ENCODE measurements at places on chromosomes 2 and 18.

GRCh38 chr2:181517685-181518301 lies 60.6 kb downstream of the ITGA4 start:
- no peak for DNase-seq

DNA sequence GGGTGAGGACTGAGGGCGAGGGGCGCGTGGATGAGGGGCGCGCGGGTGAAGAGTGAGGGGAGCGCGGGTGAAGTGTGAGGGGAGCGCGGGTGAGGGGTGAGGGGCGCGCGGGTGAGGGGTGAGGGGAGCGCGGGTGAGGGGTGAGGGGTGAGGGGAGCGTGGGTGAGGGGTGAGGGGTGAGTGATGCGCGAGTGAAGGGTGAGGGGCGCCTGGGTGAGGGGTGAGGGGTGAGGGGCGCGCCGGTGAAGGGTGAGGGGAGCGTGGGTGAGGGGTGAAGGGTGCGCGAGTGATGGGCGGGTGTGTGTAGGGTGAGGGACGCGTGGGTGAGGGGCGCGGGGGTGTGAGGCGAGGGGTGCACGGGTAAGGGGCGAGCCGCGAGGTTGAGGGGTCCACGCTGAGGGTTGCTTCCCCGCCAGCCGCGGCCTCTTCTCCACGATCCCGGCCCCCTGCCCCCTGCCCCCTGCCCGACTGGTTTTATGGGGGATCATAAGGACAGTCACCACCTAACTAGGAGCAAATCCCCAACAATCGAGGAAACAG lies 1.1 kb upstream of the SLC66A2 start:
- no peak for DNase-seq

DNA sequence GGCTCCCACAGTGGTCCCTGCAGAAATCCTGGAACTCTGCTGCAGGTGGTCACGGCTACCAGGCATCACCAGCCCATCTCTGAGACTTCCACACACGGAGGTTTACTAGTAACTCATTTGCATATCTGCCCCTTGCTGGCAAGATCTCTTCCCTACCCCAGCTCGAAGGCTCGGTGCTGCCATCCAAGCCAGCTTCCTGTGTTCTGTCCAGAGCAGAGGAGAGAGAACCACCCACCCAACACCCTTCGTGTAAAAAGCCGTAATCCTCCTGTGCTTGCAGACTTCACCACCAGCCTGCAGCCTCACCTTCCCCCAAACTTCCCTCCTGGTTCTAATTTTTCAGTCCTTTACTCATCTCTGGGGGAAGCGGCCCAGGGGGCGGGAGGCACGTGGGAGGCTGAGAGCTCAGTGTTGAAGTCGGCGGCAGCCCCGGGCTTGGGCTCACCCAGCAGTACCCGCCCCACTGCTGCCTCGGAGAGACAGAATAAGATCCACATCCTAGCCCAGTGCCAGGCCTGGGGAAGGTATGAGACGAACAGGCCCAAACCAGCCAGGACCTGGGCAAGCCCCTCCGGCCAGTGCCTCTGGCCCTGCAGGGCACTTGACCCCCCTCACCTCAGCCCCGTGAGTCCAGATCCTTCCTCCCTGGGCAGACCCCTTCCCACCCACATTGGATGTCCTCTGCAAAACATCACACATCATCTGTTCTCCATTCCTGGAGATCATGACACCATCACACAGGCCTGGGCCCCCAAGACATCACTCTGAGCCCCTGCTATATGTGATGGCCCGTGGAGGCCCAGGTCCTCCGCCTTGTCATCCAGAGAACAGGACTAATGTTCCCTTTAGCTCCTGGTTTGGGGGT lies 145.8 kb upstream of the ID2 start:
- DNase-seq, result peak; percentile 32

- no peak for DNase-seq
These were observed 3.1 kb upstream of the EXOC6B start for GRCh38 chr2:72828840-72829507.

- no peak for DNase-seq
These were observed 40.3 kb downstream of the CYP27C1 start for GRCh38 chr2:127179766-127180165.

DNA sequence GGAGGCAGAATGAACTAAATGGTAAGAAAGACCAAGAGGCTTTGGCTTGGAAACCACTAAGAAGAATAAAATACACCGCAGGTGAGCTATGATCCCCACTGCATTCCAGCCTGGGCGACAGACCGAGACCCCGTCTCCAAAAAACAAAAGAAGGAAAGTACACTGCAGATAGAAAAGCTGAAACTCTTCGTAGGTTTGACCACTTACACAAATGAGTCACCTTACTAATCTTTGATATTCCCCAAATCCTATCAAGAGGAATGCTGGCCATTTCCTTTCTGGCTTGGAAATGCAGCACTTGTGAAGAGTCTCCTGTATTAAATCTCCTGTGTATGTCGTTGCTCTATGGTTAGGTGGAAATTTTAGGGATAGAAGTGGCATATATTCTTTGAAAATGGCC lies 108.8 kb downstream of the MTCL1 start:
- no peak for DNase-seq

- DNase-seq, result peak; percentile 51
These were observed 1.8 kb downstream of the ZCCHC2 start for GRCh38 chr18:62524440-62525200.

DNA sequence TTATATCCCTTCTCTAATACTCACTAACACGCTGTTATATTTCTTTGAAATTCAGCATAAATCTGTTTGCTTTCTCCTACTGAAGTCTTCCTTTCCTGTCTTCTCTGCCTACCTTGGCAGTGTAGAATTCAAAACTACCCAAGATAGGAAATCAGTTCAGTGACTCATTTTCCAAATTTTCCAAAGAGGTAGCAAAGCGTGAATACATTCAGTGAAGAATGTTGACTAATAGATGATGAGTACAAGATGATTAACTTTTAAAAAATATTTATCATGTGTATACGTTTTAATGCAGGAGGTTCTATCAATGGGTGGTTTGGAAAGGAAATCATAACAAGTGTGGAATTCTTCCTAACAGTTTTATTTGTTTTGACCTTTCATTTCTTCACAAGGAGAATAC lies 201.9 kb upstream of the SLC8A1 start:
- DNase-seq, result no peak

GRCh38 chr2:23452853-23453420 lies 68.0 kb downstream of the KLHL29 start:
- DNase-seq, result peak; percentile 3

DNA sequence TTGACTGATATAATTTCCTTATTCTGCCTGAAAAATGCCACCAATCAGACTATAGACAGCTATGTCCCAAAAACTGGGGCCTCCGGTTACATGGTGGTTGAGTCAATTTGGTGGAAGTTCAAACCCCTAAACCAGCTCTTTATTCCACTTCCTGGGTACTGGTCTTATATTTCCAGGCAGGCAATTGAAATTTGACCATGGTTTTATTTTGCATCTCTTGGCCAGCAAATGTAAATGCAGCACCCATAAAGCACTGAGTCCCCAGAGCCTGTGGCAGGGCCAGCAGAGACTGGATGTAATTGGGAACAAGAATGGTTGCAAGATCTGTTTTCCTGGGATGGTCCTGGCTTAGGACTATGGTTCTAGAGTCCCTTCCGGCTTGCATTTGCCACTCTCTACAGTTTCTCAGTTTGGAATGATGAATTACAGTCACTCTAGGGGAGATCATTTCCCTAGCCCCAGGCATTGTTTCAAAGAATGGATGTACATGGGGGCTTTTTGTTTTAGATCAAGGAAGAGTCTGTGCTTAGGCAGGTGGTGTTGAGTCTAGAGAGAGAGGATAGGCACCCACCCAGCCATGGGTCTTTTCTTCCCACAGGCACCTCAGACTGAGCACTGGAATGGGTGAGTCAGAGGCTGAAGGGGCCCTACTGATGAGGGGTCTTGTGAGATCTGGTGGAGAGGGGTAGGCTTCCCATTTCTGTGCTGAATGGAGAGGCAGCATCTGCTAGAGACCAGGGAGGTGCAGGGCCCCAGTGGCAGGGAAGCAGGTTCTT lies 108.4 kb upstream of the CDC42EP3 start:
- no peak for DNase-seq

GRCh38 chr2:144546933-144547332 lies 27.0 kb upstream of the ZEB2 start:
- no peak for DNase-seq

DNA sequence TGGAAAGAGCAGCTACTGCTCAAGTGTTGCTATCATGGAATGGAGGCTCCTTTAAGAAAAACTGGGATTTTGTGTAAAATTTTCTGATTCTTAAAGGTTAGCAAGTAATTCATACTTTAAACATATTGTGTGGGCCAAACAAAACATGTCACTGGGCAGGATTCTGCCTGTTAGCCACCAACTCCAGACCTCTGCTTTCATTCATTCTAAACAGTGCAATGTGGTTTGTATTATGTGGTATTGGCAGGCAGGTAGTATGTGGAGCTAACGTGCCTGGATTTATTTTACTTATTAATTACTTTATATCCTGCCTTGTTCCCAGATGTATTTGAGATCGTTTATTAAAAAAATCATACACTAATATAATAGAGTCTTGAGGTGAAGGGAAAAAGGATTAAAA lies 1521.3 kb upstream of the ACVR2A start:
- no peak for DNase-seq

Data from activated CD4-positive, alpha-beta T cell treated with anti-CD3 and anti-CD28 coated beads, Interleukin-2, amount 50 U/mL, for 48 hours (primary cell).